Activated T-cell treated with anti-CD3 and anti-CD28 coated beads, Interleukin-2, amount 50 U/mL, for 4 hours (primary cell): ENCODE measurements at places on chromosomes 4 and X. TPM values are rescaled to one million over a fixed set of nuclear protein-coding genes. Genes with fewer than 3 reads are reported as not detected.

DNA sequence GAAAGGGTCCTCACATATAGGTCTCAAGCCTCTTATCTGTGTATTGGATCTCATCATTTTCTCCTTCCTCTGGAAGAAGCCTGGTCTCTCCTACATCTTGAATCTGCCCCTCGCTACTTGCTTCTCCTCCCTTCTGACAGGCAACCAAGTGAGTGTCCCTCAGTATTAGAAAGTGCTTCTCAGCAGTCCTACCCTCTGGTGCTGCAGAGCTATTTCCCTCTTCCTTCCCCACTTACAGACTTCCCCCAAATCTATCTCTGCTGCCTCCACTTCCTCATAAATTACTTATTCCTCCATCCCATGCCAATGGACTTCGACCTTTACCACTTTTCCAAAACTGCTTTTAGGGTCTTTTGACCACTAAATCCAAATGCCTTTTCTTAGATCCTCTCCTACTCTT lies 129.1 kb upstream of the NAP1L5 start:
- no peak for DNase-seq

- DNase-seq = no peak
Measured at GRCh38 chr4:101328063-101328602, 19.2 kb downstream of the PPP3CA start.

DNA sequence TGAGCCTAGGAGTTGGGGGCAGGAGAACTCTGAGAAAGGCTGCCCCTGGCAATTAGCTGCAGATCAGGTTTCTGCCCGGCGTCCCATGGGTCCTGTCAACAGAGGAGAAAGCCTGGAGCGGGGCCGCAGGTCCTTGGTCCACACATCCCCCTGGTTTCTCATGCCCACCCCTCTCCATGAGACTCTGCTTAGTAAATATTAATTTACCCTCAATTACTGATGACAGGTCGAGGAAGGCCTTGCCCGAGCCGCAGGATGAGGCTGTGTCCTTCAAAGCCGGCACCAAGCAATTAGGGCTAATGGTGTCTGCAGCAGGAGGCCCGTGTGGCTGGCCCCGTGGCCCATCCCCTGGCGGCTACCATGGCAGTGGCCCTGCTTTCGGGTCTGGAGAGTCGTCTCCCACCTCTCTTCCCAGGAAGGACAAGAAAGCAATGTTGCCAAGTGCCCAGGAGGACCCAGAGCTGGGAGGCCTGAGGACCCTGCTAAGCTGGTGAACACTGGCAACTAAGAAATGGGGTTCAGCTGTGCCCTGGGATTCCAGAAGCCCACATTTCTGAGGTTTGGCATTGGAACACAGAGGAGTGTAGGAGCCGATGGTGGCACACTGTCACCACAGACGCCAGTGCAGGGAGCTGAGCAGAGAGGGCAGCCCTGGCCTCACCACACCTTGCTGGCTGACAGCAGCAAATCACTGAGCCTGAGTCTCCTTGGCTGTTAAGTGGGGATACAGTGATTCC lies 114.6 kb downstream of the CPZ start:
- no peak for DNase-seq

DNA sequence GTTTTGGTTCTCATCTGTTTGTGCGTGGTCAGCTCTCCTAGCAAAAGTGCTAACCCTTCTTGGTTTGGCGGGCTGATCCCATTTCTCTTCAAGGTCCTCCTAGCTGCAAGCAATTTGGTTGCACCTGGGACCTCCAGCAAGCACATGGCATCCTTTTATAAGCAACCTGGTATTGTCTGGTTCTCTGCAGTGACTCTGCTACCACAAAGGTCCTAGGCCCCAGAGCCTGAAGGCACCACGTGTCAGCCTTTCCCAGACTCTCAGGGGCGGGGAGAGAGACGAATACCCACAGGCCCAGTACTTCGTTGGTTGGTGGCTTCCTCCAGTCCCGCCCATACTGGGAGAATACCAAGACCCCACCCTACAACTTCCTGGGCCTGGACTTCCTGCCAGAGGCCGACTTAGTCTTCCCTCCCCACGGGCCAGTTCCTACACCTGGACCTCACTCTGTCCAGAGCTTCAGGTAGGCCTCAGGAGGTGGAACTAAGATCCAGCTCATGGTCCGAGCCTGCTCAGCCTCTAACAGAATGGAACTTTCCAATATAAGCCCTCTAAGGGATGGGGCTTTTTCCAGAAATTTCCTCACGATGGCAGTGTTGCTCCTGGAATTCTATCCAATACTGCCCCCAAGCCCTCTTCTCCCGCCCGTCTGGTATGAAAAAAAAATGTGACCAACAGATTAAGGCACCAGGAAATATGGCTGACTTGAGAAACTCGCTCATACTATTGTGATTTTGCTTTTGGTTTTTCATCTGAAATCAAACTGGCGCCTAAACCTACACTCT lies 192.5 kb upstream of the STK26 start:
- DNase-seq = peak; percentile 40

DNA sequence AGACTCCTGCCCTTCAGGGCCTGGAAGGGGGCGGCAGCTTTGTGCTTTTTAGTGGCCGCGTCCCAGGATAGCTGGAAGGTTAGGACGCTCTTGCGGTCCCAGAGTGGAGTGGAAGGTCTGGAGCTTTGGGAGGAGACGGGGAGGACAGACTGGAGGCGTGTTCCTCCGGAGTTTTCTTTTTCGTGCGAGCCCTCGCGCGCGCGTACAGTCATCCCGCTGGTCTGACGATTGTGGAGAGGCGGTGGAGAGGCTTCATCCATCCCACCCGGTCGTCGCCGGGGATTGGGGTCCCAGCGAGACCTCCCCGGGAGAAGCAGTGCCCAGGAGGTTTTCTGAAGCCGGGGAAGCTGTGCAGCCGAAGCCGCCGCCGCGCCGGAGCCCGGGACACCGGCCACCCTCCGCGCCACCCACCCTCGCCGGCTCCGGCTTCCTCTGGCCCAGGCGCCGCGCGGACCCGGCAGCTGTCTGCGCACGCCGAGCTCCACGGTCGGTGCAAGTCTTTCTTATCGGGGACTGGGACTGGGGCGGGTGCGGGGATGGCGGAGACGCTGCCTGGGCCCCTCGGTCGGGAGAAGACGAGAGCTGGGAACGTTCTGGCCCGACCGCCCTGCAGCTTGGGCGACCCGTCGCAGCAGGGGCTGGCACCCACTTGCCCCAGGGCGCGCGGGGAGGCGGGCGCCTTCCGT lies at the start of gene EDNRA:
Gene EDNRA (plus strand): TSS at position 207 of the 686 bp plus-strand sequence. CDS start 4,585 bp downstream, outside the sequence.
- DNase-seq = no peak

GRCh38 chr4:110611968-110612447 lies 10.9 kb downstream of the PITX2 start:
- DNase-seq = no peak

GRCh38 chr4:106875340-106875739 lies 160.8 kb downstream of the DKK2 start:
- DNase-seq = no peak

DNA sequence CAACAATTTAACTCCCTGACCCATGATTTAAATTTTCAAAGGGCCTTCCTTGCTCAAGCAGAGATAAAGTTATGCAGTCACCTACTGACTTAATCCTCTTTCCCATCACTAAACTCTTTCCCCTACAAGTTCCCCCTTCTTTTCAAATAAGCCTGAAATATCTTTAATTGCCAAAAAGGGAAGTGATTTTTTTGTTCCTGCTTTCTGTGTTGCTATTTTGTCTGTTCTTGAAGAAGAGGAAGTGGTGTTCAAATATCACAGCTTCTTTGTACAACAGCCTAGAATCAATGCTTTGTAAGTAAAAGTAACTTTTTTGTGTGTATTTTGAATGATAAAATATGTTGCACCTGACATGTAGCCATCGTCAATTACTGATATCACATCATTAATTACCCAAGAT lies 595.9 kb downstream of the CENPC start:
- no peak for DNase-seq

GRCh38 chr4:137659431-137659830 lies 127.1 kb upstream of the PCDH18 start:
- no peak for DNase-seq

DNA sequence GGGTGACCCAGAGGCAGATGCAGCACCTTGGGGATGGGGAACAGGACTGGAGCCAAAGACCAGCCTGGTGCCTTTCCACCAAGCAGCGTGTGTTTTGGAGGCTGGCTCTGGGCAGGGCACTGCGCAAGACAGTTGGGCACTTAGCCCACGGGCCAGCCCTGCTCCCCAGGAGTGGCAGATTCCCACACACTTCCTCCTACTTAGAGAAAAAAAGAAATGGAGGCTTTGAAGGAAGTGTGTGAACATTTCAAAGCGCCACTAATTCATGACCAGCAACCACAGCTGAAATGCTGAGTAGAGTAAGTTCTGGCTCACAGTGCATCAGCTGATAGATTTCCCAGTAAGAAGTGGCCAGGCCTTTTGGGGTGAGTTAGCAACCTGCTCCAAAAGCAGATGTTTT lies 54.9 kb upstream of the LGI2 start:
- no peak for DNase-seq

- DNase-seq = no peak
Measured at GRCh38 chr4:168849030-168849675, 160.9 kb downstream of the CBR4 start.

DNA sequence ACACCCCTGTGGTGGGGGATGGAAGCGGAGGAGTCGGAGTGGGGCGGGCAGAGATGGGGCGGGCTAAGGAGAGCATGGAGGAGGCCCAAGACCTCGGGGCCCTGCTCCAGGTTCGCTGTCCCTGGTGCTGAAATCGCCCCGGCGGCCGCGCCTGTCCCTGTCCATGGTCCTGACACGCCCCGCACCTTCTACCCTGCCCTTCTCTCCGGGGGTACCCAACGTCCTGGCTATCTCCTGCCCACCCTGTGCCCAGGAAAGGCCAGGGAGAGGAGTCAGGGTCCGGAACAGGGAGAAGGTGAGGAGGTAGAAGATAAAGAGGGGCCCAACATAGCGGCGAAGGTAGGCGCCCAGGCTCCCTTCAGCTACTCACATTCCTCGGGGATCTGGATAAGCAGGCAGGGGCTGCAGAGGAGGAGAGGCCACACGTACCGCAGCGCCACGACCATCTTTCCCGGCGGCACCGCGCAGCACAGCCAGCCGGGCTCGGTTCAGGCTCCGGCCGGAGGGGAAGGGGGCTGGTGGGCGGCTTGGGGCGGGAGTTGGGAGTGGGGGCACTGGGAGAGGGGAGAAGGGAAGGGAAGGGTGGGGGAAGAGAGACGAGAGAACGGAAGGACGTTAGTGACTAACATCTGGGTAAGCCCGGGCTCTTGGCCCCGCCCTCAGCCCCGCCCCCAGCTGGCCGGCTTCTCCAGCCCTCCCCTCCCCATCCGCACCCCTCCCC lies 10.4 kb downstream of the L1CAM start:
- peak; percentile 62 for DNase-seq

DNA sequence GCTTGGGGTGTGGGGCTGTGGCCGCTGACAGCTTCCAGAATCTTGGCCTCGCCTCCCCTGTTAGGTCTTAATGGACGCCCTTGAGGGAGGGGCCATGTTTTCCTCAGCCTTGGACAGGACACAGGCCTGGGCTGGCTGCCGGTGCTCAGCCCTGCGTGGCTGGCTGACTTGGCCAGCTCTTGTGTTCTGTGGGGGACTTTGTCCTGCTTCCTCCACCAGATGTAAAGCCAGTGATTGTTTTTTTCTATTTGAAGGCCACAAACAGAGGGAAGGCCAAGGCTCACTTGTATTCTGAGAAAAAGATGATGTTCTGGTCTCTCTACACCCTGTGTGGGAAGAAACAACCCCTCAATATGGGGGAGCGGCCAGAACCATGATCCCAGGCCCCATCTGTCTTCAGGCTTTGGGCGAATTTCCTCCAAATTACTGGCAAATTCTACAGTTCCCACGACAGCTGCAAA lies 71.3 kb downstream of the HTRA3 start:
- DNase-seq = no peak

DNA sequence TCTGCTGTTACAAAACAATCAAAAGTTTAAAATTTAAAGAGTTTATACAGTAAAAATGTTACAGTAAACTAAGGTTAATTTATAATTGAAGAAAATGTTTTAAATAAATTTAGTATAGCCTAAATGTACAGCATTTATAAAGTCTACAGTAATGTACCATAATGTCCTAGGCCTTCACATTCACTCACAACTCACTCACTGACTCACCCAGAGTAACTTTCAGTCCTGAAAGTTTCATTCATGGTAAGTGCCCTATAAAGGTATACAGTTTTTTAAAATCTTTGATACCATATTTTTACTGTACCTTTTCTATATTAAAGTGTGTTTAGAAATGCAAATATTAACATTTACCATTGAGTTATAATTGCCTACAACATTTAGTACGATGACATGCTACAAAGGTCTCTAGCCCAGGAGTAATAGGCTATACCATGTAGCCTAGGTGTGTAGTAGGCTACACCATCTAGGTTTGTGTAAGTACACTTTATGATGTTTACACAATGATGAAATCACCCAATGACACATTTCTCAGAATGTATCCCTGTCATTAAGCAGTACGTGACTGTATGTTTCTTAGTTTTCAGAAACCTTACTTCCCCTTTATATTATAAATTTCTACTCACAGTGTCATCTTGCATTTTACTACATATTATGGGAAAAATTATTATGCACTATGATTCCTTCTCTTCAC lies 320.8 kb downstream of the ADAM29 start:
- no peak for DNase-seq

DNA sequence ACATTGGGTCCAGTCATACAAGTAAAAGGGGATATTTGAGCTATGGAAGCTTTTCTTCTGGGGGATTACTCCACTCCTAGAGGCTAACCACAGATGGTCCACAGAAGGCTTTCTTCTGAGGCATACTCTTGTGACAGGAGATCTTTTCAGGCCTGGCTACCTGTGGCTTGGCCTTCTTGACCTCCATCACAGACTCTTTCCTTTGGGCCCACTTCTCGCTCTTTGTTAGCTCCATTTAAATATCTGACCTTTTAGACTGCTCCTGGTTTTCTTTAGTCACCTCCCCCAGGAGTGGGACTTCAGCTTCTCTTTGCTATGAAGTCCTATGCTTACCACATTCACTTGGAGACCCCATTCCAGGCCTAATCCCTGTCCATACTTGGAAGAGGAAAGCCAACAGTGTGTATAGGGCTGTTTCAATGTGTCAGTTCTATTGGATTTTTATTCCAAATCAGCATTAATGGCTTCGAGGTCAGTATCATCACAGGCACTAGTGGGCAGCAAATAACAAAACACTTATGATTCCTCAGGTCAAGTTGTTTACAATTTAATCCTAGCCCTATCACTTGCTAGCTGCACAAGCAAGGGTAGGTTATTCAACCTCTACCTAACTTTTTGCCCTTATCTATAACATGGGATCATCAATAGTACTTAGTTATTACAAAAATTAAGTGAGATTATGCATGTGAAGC lies 26.3 kb downstream of the GPC3 start:
- no peak for DNase-seq

- DNase-seq = no peak
Measured at GRCh38 chrX:97685753-97686152, 802.0 kb downstream of the RPA4 start.

GRCh38 chr4:181301735-181302710 lies 941.2 kb upstream of the TENM3 start:
- no peak for DNase-seq

The KLHL34 gene
- 0.53 TPM for total RNA-seq

The GYPA gene
- total RNA-seq = not detected

The MAP9 gene
- 7.6 TPM for total RNA-seq

The FGG gene
- 2.0 TPM for total RNA-seq

The TRIML2 gene
- total RNA-seq = not detected

The CXCL9 gene
- total RNA-seq = 13.0 TPM

The AFM gene
- not detected for total RNA-seq
